ENCODE measurements at places on chromosomes 3 and 15.

GRCh38 chr3:30691944-30692343 lies 85.5 kb downstream of the TGFBR2 start:
- DNase-seq = no peak

DNA sequence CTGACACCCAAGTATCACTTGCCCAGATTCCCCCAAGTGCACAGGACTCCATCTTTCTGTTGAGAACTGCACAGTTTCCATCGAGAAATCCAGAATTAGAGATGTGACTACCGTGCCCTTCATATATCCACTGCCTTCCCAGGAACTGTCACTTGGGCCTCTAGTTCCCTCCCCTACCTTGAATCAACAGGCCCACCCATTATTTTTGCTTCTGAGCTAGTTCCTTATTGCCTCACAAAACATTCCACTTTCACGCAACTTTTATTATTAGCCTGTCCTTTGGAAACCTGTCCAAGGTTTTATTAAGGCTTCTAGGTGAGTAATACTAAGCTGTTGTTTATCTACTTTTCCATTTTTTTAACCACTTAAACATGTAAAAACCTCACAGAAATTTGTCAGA lies 17.1 kb upstream of the SLC30A4 start:
- DNase-seq = no peak

GRCh38 chr15:55869660-55870059 lies 123.8 kb downstream of the NEDD4 start:
- DNase-seq = no peak

- DNase-seq = no peak
These were observed 17.7 kb downstream of the SH2D7 start for GRCh38 chr15:78110096-78110495.

DNA sequence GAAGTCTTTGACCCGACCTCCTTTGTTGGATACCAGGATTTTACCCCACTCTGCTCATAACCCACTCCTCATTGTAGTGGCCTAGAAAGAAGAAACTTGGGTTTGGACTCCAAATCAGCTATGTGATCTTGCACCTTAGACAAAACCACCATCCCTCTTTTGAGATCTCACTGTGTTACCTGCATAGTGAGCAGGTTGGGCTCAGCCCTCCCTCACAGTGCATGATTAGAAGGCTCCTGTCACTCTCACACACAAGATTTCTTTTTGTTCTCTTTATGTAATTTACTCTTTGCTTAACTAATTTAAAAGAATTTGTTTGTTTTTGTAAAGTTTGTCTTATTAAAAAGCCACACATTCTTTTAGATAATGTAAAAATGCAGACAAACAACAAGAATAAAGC lies 587.8 kb downstream of the MECOM start:
- DNase-seq = no peak

- DNase-seq = no peak
These were observed 103.0 kb downstream of the ETFA start for GRCh38 chr15:76208084-76208785.

GRCh38 chr3:15038306-15038705 lies 26.8 kb downstream of the MRPS25 start:
- DNase-seq = no peak

DNA sequence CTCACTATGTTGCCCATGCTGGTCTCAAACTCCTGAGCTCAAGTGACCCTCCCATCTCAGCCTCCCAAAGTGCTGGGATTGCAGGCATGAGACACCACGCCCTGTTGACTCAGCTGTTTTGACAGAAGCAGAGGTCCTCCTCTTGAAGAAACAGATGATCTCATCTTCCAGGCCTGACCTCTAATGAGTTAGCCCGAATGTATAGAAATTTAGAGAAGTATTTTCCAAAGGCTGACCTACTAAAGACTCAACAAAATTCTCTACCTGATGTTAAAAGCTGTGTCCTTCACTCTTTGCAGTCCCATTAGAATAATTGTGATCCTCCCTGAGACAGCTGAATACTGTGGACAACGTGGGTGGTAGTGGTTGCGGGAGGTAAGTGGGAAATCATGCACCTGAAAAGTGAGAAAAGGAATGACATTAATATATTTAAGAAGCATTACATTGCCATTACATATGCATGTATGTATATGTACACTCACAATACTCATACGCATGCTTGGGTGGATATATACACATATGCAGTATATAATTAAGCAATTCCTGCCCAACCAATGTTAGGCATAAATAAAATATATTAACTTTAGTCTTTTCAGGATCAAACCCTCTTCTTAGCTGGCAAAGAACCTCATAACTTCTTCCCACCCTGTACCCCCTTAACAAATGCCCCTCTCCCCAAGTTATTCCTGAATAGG lies 204.6 kb upstream of the NR2F2 start:
- no peak for DNase-seq

GRCh38 chr3:13197795-13198194 lies 124.6 kb upstream of the IQSEC1 start:
- DNase-seq = no peak

- DNase-seq = no peak
These were observed 3.2 kb downstream of the DUOX1 start for GRCh38 chr15:45132844-45133560.

GRCh38 chr15:47767035-47767434 lies 49.7 kb downstream of the SEMA6D start:
- DNase-seq = no peak

DNA sequence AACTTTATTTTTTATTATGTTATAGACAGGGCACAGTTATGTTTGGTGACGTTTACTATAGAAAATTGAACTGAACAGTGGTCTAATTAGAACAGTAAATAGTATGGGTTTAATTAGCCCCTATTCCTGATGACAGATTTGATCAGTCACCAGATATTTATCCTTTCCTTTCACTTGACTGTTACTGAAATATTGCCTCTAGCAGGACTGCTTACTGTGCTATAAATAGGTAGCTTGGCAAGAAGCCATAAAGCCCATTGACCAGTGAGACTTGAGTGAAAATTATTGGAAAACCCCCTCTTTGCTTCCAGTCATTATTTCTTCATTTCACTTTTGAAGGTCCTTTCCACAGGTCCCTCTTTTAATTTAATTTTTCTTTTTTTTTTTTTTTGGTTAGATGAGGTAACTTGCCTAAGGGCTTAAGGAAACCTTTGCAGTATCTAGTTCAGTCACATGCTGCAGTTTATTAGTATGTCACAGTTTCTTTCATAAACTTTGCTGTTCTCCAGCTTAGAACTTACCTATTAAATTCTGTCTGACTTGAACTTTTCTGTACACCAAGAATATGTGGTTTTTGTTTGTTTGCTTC lies 115.6 kb downstream of the ADAMTSL3 start:
- no peak for DNase-seq

DNA sequence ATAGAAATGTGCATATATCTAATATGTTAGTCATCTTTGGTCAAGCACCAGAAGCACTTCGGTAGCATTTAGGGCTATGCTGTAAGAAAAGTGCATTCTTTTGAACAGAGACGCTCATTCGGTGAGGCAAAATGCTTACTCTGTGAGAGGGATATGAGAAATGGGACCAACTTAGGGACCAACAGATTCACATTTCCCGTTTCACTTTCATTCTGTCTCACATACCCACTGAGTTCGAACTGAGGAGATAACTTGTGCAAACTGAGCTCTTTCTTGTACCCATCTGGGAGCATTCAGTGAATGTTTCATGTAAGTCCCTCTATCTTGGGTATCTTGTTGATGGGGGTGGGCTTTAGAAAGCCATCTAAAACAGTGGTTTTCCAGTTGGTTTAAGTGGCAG lies 135.3 kb downstream of the FEZF2 start:
- no peak for DNase-seq

DNA sequence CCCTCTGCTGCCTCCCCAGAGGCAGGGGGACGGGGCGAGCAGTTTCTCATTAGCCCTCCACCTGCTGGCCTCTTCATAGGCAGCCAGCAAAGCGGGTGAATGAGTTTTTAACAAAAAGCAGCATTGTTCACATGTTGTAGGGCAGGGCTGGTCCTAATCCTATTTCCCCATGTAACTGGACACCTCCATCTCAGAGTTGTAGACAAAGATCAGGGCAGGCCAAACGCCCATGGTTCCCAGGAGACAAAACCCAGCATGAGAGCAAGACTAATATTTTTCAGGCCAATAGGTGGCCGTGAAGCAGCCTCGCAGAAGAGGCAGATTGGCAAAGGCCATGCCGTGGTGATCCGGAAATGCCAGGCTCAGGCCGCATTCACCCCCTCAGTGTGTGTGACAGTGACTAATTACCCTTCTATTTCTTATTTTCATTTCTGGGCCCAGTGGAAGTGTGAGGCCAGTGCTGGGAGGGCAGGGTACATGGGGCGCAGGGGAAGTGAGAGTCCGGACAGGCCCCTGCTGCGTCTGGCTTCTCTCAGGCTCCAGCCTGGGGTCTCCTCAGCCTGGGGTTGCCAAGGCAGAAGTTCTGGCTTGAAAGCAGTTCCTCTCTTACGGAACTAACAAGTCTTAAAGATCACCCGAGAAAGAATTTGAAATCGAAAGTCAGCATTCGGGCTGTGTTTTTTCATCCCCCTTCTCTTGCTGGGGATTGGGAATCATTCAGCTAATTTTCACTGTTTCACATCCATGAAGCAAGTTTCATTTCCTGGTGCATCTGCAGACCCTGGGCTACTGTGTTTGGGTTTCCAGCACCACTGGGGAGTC lies 64.8 kb downstream of the BOC start:
- peak; percentile 32 for DNase-seq
